ENCODE measurements at places on chromosomes 5 and 9.

- DNase-seq = no peak
These were observed 17.4 kb downstream of the GPX3 start for GRCh38 chr5:151037561-151038411.

DNA sequence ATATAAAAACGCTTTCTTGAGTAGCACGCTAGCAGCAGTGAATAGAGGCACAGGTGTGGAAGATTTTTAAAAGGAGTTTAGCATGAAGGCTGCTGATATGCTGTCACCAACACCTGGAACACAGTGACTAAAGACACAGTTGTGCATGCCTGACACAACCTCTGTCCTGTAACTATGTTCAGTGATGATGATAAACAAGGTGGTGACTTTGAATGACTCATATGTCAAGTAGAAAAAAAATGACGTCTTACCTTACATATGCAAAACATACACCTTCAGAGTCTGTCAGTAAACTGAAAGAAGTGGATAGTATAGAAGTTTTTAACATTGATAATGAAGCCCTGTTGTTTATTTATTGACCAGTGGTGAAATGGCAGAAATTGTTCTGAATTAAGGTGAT is 66.2 kb upstream of the ADCY2 start:
- no peak for DNase-seq

DNA sequence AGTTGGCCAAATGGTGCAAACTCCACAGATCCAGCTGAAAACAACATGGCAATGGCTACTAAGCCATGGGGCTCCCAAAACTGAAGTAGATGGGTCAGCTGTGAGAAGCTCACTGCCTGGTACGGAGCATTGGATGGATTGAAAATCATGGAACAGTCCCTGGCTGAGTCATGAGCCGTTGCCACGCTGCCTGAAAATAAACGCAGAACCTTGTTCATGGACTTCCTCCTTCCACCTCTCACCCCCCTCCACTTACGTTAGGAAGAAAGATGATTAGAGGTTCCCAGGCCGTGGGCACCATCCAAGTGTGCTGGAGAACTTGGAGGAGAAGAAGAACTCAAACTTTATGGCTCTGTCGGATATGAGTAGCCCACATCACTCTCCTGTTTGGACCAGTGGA is 6.8 kb upstream of the DIPK1B start:
- no peak for DNase-seq

- DNase-seq = no peak
These were observed 100.6 kb downstream of the LHFPL2 start for GRCh38 chr5:78547731-78548615.

DNA sequence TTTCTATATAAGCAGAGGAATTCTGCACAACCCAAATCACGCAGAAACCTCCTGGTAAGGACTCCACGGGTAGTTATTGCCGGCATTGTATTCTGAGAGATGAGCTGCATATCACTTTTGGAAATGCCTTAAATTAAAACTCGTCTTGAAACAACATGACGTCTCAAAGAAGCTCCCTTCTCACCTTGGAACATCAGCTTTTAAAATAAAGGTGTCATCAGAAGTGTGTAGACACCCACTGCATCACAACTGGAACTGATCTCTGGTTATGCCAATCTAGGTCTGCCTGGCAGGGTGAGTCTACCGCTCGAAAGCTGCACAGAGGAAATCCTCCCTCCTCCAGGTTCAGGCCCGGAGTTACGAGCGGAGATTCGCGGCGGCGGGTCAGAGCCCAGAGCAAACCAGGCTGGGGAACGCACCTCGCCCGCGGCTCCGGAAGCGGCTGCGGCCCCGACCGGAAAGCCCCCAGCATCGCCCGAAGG is 974 bp upstream of the SLC12A2 start:
- peak; percentile 18 for DNase-seq

Measured in NCI-H510A treated with DMSO at 0.1 percent for 48 hours (cell line).